Activated T-helper 1 cell treated with Interleukin-2 at 50 U/mL for 16 hours (primary cell): ENCODE measurements at places on chromosomes 11 and 22.

- no peak for DNase-seq
Measured at GRCh38 chr22:44934454-44934735, 75.4 kb downstream of the PHF21B start.

- no peak for DNase-seq
Measured at GRCh38 chr11:115550291-115551059, 46.3 kb upstream of the CADM1 start.

DNA sequence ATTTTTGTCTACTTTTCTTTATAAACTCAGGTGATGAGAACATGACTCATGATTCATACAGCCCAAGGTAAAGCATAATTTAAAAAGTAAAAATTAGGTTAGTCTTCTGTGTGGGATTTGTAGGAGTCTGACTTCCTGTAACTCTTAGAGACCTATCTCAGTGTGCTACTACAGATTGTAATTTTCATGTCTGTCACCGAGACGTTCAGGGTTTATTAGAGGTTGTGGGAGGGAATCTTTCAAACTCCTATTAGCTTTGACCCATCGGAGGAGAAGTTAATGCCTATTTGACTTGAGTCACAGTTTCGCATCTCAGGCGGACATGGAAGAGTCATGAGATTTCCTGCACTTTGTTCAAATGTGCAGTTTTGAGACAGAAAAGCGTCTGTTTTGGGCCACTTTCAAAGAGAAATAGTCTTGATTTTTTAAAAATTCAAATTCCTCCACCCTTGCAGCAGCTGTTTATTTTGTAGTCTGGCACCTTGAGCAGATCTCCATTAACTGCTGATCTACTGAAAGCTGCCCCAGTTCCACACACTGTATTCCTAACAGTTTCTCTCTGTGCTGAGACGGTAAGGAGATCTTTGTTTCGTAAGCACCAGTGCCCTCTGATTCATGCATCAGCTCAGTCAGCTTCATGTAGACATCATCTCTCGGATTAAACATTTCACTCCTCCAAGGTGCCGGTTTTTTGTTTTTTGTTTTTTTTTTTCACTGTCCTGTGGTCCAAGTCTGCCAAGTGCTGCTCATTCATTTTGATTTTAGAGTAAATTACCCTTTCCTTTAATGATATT is 24.3 kb downstream of the ALKBH3 start:
- DNase-seq, result no peak

DNA sequence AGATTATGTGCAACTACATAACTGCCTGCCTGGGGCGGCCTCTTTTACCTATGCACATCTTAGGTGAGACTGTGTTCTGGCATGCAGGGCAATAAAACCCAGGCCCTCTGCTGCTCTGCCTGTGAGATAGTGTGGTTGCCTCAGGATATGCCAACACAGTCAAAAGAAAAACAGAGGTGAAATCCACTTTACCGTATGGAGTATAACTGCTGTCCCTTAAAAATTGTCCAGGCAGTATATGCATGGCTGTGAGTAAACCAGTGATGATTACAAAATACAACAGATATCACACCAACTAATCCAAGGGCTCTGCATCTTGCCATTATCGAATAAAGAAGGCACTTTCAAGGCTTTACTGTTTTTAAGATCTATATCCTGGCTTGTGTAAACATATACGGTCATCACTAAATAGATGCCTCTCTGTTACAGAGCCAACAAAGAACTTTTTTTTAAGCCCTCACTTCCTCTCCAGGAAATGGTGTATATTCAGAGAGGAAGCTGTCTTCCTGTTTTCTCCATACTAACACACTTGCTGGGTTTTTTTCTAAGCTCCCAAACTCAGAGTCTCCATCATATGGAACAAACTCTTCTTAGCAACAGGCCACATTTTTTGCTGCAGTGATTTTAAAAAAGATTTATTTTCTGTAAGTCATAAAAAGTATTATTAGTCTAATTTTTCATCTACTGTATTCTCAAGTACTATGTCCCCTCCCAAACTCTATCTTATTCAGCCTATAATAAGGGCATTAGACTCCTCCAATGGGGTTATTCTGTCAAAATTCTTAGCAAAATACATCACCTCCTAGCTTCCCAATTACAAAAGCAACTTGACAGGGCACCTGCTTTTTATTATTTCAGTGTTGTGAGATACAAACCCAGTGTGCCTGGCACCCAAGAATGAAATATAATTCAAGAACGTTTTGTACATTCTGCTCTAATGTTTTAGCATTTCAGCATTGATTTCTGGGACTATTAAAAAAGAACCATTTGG is 135.2 kb downstream of the MAML2 start:
- DNase-seq, result no peak

DNA sequence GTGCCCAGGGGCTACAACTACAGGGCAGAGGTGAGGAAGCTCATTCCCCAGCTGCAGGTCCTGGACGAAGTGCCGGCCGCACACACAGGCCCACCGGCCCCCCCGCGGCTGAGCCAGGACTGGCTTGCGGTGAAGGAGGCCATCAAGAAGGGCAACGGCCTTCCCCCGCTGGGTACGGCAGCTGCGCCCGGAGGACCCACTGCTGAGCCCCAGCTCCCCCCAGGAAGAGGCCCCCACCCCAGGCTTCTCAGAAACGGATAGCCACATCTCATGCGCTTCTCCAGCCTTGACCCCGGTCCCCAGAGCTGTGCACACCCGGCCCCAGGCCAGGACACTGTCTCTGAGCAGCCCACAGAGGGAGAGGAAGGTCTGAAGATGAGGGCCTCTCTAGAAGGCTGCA is 9.4 kb downstream of the LMNTD2 start:
- no peak for DNase-seq

DNA sequence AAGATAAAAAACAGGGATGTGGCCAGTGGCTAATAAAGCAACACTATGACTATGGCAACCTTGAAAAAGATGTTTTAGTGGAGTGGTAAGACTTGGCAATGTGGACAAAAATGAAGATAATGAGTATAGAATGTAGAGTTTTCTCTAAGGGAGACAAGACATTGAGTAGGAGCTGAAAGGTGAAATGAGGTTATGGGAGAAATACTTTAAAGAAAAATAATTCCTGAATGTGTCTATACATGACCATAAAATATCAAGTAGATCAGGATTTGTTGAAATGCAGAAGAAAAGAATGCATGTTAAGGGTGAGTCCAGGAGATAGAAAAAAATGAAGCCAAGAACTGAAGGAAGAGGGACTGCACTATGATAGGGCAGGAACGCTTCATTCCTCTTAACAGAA is 101.6 kb upstream of the CARD18 start:
- DNase-seq, result no peak

DNA sequence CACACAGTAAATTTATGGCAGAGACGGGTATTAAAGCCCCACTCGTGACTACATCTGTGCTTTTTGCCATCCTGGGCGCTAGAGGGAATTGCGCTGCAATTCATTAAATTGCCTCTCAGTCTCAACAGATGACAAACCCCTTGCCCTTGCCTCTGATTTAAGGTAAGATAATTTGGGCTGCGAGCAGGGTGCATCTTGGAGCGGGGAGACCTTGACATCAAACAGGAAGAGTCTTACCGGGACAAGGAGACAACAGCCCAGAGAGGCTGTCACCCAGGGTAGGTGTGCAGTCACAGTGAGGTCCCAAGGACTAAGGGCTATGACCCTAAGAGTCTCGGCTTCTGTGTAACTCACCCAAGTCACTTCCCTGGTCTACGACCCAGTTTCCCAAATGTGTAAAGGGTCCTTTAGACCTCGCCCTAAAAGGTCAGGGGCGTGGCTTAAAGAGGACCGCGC is 449 bp upstream of the TOM1 start:
- no peak for DNase-seq

- no peak for DNase-seq
Measured at GRCh38 chr11:89456681-89457080, 34.5 kb downstream of the NOX4 start.

DNA sequence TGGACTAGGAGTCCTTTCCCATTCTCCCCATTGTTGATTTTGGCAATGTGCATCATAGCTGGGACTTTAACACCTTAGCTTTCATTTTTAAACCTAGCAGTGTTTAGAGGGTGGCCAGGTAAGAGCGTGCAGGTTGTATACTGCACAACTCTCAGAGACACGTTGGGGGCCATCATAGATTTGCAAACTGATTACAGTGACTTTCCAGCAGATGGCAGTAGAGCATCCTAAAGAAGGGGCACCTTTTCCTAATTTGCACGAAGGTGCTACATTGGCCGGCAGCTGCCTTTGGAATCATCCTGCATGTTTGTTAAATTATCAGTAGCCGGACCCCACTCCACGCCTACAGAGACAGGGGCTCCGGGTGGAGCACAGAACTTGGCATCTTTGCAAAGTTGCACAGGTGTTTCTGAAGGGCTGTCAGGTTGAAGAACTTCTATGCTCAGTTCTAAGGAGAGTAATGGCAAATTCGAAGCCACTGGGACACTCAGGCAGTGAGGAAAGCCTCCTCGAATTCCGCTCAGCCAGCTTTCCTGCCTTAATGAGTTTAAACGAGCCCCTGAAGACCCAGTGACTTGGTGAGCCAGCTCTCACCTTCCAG is 7.7 kb downstream of the LHFPL7 start:
- DNase-seq, result no peak

DNA sequence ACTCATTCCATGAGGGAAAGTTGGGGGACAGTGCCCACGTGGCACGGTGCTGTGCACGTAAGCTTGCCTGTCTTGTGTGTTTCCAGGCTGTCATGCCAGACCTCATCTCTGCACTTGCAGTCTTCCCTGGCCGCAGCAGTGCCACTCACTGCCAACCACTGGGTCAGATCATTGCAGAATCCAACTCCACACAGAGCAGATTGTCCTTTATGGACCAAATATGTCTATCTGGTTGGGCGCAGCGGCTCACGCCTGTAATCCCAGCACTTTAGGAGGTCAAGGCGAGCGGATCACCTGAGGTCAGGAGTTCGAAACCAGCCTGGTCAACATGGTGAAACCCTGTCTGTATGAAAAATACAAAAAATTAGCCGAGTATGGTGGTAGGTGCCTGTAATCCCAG is 4.4 kb upstream of the PPARA start:
- DNase-seq, result no peak

GRCh38 chr11:3786781-3787428 is 10.4 kb downstream of the NUP98 start:
- DNase-seq, result no peak

- no peak for DNase-seq
Measured at GRCh38 chr11:8719211-8719649, 36.6 kb downstream of the RPL27A start.

DNA sequence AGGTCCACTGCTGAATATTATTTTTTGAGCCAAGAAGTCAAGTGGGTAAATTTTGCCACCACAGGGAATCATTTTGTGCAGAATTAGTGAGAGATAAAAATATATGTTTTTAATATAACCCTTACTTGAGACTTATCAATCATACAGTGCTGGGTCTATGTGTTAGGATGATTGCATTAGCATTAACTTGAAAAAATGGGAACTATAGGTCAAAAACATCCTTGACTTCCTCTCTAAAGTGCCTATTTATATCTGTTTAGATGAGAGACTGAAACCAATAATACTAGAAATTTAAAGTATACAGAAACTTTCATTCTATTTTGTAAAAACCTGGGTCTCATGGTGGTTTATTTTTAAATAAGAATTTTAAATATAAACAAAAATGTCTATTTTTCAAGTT is 65.1 kb upstream of the CARD18 start:
- DNase-seq, result no peak

DNA sequence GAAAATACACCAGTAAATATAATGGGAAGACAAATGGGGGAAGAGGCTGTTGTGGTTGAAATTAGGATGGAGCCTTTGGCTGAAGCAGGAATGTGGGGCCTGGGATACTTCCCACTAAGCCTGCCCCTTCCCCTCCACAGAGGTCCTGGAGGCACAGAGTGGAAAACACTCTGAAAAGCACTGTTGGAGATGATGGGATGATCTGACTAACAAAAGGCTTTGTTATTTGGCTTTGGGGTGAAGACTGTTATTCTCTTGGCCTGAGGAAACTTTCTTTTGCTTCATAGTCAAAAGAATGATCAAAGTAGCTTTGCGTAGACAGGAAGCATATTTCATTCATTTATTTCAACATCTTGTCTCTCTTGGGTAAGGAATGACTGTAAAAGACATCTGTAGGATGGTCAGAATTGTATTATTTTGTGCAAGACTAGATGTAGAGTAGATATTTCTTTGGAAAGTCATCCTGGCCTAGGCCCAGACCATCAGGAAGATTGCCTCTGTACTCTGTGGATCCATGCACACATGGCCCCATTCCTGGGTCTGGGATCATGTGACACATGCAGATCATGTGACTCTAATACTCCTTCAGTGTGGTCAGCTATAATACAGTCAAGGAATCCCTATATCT is 111.4 kb downstream of the SPON1 start:
- no peak for DNase-seq

- no peak for DNase-seq
Measured at GRCh38 chr11:41660585-41660984, 201.1 kb upstream of the LRRC4C start.

DNA sequence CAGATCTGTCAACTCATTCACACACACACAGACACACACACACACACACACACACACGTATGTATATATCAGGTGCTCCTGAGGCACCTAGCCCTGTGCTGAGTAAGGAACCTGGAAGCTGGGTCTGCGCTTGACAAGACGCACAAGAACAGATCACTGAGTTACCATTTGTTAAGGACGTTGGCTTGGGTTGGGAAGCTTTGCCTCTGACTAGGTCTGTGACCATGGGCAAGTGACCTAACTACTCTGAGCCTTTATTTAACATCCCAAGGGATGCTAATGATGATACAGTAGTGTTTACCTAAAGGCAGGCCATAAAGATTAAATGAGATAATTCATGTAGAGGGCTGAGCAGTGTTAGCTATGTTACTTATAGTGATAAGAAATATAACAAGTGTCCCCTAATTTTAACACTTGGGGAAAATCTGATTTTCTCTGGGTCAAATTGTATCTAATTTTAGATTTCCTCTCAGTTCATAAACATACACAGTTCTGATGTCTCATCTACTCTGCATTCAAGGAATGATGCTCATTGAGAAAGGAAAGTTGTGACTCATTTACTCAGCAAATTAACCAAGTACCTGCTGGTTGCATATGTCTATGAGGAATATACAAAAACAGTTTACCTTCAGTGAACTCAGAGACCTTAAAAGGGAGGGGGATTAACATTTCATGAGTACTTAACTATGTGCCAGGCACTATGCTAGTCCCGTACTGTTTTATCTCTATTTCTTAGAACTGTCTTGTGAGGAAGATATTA is 13.6 kb downstream of the RNF185 start:
- no peak for DNase-seq

DNA sequence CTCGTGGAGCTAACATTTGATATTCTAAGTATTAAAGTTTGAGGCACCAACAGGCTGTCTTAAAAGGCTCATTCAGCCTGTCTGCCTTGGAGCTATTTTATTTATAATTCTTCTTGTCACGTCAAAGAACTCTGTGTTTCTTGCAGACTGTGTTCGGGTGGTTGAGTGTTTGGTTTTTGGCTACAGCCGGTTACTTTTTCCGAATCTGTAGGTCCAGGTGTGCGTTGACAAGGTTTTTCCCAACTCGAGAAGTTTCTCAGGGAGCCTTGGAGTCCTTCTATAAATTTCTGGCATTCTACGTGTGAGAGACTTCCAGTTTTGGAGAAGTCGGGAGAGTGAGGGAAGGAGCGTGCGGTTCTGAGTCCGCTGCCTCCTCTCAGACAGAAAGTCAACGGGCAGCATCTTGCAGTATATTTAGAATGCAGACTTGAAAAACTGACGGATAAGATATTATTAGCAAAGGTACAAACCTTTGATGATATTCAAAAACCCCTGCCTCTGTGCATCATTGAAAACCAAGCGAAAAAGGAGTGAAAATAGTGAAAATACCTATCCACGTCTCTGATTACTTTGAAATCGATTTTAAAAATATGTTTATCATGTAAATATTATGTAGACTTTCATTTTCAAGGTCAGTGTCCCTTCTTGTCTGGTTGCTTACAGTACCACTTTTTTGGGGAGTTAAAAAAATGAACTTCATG is 85.2 kb upstream of the PPARA start:
- DNase-seq, result no peak

GRCh38 chr22:32531228-32531627 is 56.6 kb downstream of the FBXO7 start:
- DNase-seq, result no peak
